NCI-H2081 treated with DMSO at 0.1 percent for 48 hours (cell line): ENCODE measurements at places on chromosomes 13 and 19.

DNA sequence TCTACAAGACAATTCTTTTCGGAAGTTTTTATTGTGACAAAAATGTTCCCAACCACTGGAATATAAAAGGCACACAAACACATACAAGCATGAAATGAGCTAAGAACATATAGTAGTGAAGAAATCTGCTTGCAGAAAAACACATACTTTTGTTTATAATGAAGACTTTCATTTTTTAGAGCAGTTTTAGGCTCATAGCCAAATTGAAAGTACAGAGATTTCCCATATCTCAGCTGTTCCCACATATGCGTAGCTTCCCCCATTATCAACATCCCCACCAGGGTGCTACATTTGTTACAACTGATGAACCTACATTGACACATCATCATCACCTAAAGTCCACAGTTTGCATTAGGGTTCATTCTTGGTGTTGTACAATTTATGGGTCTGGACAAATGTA, 249.4 kb downstream of the KCTD12 start:
- no peak for DNase-seq

DNA sequence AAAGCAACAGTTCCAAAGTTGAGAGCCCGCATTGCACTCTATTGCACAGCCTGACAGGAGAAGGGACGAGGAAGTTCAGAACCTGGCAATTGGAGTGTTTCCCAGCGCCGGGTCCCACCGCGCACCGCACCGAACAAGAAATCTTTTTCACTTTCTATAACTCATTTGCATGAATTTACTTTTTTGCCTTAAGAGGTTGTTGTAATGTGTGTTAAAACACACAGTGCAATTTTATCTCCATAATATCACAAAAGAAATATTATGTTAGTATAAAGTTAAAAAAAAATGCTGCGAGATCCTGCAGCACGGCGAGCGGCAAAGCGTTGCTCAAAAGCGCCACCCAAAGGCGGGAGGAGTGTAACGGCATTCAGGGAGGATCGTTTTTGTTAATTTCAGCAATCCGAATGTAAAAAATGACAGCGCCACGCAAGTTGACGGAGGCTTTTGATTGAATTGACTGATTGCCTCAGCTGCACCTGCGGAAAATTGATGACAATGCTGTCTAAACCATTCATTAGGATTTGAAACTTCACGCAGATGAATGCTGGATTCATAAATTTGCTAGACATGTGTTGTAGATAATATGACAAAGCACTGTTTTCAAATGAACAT, 303.6 kb upstream of the ZNF507 start:
- no peak for DNase-seq

- no peak for DNase-seq
Measured at GRCh38 chr13:74206061-74206561, 71.9 kb upstream of the KLF12 start.

- DNase-seq = no peak
Measured at GRCh38 chr19:10505583-10506229, 2.5 kb upstream of the KEAP1 start.

DNA sequence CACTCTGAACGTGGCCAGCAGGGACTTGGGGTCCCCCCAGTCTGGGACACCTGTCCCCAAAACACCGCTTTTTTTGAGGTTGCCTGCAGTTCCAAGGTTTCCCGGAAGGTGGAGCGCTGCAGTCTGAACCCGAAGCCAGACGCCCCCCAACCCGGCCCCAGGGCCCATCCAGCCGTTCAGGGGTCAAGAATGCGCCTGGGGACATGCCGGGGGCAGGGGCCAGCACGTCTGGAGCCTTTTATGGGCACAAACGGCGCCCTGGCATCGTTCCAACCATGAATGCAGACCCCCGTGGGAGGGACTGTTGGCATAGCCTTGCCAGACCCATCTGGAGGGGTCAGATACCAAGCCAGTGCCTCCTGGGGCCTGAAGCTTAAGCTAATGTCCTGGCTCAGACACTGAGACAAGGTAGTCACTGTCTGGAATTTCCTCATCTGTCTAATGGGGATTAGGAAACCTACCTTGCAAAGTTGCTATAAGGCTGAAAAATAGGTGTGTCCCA, 6.9 kb downstream of the S1PR5 start:
- DNase-seq = no peak

- DNase-seq = no peak
Measured at GRCh38 chr19:40466219-40466984, 399 bp upstream of the SPTBN4 start.

DNA sequence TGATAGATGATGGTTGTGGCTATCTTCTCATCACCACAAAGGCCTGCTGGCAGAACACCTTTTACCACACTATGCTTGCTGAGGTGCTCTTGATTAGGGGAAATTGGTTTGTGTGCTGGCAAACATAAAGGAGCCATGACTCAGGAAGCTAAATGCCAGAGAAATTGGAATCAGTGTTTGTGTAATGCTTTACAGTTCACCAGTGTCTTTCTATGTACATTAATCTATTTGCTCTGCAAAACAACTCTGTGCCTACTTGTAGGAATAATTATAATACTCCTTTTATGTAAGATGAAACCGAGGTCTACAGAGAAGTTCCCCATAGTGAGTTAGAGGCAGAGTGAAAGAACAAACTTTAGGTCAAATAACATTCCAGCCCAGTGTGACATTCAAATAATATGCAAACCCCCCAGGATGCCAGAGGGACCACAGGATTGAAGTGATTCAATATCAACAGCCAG, 390.5 kb upstream of the HTR2A start:
- DNase-seq = no peak

GRCh38 chr19:7371001-7371400, 22.3 kb downstream of the ARHGEF18 start:
- DNase-seq = no peak

GRCh38 chr19:6744381-6745301, 5.2 kb downstream of the TRIP10 start:
- no peak for DNase-seq

DNA sequence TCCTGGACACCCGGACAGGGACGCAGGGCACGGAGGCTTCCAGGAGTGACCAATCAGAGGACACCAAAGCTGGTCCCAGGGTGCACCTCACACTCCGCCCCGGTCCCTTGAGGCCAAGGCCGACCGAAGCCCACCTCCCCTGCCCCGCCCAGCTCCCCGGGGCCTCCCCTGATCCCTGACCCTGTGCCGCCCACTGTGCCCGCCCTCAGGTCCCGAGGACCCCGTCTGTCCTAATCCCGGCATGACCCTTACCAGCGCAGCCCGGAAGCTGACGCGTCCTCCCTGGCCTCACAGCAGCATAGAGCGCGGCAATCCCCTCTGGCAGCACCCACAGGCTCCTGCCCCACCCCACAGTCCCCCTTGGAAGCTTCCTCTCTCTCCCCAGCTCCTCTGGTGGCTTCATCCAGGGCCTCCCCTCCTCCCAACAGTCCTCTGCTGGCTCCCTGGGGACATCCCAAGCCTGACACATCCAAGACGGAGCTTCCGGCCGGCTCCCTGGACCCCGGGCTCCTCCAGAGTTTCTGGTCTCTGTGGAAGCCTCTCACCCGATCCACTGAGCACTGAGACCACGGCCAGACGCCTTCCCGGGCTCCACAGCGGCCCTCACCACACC, 7.4 kb upstream of the CDC34 start:
- DNase-seq = no peak

- no peak for DNase-seq
Measured at GRCh38 chr13:48679941-48680680, 26.4 kb downstream of the CYSLTR2 start.

DNA sequence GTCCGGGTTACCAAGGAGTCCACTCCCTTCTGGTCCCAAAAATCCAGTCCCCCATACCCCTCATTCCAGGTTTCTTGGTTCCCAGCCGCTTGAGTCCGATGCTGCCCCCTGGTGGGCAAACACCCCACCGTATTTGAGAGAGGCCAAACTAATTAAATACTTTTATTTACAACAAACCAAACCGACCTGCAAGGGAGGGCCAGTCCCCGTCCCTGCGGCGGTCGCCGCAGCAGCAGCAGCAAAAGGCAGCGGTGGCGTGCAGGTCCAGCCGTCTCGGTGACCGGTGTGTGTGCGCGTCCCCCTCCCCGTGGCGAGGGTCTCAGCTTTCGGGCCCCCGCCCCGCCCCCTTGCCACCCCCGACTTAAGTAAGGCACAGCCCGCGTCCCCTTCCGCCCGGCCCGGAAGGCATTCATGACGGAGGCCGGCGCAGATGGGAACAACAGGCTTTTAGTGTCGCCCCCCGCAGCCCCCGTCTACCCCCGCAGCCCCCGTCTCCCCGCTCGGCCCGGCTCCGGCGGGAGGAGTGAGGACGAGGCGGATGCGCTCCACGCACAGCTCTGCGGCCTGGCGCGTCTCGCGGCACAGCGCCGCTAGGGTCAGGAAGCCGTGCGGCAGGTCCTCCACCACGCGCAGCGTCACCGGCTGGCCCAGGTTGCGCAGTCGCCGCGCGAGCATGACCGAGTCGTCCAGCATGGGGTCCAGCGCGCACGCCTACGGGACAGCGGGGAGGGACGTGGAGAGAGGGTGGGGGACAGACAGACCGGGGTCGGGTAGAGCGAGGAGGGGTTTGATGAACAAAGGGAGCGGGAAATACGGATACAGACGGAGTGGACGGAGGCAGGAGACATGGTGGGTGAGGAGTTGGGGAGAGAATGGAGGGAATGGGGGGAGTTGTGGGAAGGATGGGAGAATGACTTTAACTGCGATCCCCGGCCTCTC, 11.5 kb upstream of the CNFN start:
- DNase-seq = no peak

DNA sequence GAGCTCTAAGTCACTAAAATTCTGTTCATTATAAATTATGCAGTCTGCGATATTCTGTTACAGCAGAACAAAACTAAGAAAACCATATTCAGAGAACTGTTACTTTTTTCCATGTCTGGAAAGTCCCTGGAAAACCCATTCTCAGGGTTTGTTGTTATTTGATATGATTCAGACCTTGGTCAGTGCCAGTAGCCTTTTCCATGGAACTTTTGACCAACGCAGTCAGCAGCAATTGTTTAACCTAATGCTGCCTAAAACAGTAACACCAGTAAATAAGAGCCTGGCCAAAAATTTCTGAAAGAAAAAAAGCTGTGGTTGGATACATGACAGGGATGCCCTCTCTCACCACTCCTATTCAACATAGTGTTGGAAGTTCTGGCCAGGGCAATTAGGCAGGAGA, 402.7 kb downstream of the TBC1D4 start:
- DNase-seq = no peak

DNA sequence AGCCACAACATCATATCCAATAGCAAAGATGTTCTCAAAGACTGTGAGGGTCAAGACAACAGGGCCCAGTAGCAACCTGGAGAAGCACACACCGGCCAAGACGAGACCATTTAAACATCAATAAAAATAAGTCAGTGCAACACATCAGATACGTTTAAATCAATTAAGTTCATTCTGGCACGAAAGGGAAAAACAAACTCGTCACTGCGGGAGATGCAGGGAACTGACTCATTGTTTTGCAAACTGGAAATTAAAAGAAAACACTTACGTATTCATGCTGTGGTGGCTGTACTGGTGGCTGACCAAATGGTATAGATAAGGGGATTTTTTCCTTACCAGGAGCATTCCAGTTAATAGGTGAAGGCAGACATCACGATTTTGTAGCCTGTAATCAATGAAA, 26.3 kb upstream of the SLC15A1 start:
- DNase-seq = no peak

DNA sequence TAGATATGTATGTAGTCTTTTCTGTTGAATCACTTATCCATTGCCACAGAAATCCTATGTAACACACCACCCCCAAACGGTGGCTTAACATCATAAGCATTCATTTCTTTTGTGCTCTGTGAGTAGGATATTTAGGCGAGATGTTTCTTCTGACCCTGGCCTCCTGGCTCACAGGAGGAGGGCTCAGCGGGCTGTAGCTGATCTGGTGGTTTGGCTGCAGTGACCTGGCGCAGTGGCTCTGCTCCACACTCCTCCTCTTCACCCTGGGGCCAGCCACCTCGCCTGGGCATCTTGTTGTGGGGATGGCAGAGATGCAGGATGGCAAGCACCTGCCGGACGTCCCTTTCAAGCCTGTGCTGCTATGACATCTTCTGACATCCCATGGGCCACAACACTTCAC, 147.1 kb upstream of the IRS2 start:
- DNase-seq = no peak

DNA sequence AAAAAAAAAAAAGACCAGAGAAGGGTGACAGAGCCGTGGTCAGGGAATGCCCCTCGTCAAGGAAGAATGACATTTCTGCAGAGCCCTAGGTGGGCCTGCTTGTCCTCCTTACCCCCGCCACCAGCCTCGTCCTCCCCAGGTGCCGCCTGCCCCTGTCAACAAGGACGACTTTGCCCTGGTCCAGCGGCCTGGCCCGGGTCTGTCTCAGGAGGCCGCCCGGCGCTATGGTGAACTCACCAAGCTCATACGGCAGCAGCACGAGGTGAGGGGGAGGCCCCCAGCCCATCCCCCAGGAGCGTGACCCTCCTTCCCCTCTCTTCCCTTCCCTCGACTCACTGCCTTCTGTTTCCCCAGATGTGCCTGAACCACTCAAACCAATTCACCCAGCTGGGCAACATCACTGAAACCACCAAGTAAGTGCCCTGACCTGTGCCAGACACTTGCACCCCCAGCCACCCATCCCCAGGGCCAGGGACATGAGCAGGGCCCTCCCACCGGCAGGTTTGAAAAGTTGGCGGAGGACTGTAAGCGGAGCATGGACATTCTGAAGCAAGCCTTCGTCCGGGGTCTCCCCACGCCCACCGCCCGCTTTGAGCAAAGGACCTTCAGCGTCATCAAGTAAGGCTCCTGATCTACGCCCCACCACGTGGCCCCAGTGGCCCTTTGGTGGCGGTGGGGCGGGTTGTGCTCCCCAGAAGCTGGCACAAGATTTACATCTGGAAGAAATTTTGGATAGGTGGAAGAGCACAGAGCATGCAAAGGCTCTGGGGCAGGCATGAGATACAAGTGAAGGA, 14.8 kb downstream of the PODNL1 start:
- no peak for DNase-seq

- no peak for DNase-seq
Measured at GRCh38 chr19:51066393-51067186, 1.7 kb upstream of the KLK13 start.

DNA sequence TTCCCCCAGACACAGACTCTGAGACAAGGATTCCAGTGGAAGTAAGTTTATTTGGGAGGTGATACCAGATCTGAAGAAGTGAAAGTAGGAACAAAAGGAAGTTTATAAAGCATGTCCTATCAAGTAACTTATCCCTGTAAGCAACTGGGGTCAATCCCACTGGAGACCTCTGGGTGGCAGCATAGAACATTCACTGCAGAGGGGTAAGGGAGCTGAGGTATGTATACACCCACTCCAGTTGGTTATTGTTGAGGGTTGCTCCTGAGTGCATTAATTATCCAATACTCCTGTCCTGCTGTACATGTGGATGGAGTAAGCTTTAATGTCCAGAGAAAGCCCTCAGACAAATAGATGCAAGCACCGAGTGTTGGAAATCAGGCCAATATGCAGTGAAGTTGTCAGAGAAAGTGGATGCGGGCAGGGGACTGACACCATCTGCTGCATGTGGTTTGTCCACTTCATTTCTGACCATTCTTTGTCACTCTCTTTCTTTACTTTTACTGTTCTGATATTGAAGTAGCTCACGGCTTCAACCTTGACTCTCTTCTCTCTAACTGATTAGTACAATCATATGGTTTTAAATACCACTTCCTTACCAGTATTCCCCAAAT, 46.7 kb downstream of the NOTCH3 start:
- no peak for DNase-seq

GRCh38 chr13:53807251-53807834, 778.7 kb downstream of the OLFM4 start:
- no peak for DNase-seq

GRCh38 chr19:15199661-15200552, 888 bp downstream of the NOTCH3 start:
- no peak for DNase-seq

- no peak for DNase-seq
Measured at GRCh38 chr19:13366529-13367143, 139.6 kb downstream of the CACNA1A start.

GRCh38 chr13:84279166-84279565, 396.9 kb upstream of the SLITRK1 start:
- DNase-seq = no peak
